NCI-H446 (cell line): ENCODE measurements at places on chromosomes 1 and 21.

- no peak for DNase-seq
These were observed 284.6 kb upstream of the KAZN start for GRCh38 chr1:14313731-14314431.

DNA sequence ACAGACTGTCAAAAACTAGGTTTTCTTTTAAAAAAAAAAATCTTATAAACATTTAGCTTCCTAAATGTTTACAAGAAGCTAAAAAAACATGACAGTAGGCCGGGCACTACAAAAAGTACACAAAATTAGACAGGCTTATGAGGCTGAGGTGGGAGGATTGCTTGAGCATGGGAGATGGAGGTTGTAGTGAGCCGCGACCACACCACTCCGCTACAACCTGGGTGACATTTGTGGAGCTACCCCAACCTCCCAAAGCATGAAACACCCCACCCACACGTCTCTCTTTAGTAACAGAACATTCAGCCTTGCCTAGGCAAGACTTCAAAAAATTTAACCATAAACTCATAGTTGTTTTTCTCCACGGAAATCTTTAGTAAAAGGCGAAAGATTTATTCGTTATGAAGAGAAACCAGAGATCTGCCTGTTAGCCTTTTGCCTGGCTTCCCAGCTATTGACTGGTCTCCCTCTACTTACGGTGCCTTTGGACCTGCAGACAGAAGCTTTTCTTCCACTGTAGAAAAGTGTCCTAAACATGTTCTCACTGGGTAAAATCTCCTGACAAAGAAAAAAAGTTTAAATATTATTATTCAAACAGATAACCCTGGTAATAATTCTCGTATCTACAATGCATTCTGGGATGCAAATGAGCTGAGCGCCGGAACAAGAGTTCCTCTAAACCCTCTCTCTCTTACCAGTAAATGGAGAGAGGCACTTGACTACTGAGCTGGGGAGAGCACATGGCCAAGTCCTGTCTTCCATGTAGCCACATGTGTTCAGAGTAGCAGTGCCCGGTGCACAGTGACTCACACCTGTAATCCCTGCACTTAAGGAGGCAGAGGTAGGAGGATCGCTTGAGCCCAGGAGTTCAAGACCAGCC is 9.2 kb downstream of the RNU5D-1 start:
- peak; percentile 71 for DNase-seq

DNA sequence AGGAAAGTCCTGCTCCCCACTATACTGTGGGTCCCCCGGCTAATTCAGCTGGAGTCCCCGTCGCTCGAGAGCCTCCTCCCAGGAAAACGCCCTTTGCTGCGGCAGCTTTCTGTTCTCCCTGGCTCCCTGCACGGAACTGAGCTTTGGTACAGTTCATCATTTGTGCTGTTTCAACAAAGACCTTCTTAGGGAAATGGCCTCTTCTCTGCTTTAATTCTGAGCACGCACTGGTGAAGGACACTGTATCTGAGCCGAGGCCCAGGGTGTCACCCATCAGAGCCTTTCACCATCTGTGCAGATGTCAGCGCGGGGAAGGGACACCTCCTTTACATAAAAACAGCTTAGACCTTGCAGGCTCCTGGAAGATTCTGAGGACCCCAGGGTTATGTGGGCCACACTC is 13.5 kb upstream of the PEX10 start:
- no peak for DNase-seq

- DNase-seq: no peak
These were observed 40.3 kb downstream of the PRMT2 start for GRCh38 chr21:46675595-46676280.

DNA sequence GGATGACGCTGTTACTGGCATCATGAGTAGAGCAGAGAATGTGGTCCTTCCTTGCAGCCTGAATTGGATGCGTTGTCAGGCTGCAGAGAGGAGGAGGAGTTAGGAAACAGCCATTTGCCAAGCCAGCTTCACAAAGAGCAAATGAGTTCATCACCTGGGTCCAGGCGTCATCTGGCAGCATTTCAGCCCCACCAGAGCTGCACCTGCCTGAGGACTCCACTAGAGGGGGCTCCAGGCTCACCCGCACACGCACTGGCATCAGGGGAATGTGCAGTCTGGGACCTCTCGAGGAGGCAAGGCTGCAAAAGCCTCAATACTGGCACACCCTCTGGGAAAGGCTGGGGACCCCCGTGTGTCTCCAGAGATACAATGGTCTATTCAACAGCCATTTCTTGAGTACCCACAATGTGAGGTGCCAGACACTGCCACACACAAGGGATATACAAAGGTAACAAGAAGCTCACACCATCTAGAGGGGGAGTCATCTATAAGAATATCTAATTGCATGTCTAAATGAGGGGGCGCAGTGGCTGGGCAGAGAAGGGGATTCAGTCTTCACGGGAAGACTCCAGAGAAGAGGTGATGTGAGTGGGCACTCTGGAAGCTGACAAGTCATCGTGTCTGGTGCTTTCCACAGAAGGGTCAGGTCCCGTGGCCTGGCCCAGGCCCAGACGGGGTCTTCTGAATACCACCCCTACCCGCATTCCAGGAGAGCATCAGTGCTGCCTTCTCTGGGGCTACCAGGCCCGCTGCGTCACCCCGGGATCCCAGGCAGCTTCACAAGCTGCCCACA is 53.5 kb upstream of the CNTN2 start:
- peak; percentile 91 for DNase-seq

- DNase-seq: no peak
These were observed 161.8 kb upstream of the CSF3R start for GRCh38 chr1:36644556-36644955.

DNA sequence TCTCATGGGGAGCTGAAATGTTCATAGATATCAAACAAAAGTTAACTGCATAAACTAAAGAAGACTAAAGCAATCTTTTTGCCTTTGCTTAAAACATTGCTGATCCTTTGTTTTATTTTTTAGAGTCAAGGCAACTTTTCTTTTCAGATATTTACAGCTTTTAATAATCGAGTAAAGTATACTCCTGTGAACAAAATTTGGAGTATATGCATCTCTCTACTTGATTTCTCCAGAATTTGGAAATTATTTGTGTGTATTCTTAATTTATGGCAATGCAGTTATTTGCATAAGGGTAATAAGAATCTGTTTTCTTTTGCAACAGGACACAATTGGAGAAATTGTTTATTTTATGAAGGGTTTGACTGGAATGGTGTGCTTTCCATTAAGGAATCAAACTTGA is 4.2 kb upstream of the AQP10 start:
- DNase-seq: no peak

DNA sequence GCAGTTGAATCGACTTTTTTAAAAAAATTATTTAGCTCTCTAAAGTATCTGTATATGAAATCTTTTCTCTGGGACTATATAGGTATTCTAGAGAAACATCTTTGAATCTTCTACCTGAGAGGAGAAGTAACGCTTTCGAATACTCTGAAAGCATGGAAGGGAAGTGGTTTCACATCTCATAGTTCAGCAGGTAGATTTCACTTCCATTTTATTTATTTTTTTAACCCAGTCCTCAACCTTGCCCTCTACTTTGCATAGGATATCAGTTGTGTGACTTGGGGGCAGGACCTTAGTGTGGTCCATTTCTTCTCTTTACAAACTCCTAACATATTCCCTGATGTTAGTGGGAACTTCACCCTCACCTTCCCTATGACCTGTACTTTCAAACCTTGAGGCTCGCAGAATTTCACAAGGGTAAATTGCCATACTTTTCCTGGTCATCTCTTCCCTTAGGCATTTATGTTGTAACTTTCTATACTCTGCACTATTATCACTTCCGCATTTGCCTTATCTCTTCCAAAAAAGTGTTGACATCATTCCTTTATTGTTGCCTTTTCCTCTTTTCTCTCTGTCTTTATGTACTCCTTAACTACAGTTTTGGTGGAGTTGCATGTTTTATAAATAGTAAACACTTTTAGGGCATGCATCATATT is 1208.5 kb upstream of the ADGRL4 start:
- DNase-seq: no peak

DNA sequence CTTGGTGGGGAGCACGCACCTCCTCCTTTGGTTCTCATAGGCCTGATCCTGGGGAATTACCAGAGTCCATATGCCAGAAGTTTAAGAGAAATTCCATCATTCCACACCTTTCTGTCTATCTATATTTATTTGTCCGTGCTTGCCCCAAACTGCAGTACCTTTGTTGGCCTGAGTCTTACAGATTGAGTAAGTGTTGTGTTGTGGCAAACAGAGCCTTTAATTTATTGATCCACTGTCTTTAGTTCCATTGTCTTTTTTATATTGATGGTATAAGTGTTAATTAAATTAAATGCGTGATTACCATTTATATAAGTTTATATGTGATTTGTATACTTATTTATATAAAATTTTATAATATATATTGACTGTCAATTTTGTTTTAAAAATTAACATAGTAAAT is 4.9 kb downstream of the SH3BGR start:
- no peak for DNase-seq

DNA sequence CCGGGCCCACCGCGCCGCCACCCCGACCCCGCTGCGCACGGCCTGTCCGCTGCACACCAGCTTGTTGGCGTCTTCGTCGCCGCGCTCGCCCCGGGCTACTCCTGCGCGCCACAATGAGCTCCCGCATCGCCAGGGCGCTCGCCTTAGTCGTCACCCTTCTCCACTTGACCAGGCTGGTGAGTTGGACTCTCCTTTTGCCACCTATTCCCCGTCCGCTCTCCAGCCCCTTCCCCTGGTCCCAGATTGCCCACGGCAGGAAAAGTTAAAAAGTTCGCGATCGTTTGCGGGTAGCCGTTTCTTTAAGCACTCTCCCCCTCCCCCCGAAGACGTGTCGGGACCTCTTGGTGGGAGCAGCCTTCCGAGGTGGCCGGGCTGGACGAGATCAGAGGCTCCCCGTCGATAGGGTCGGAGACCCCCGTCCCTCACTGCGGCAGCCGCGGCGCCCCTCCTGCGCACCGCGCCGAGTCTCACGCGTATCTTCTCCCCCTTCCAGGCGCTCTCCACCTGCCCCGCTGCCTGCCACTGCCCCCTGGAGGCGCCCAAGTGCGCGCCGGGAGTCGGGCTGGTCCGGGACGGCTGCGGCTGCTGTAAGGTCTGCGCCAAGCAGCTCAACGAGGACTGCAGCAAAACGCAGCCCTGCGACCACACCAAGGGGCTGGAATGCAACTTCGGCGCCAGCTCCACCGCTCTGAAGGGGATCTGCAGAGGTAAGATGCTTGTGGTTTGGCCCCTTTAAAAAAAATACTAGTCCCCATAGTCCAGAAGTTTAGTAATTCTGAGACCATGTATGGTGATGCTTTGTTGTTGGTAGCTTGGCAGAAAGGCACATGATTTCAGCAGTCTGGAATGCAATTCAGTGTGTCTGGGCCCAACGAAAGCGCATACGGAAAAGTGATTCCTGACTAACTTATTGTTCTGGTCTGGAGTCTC is 576 bp downstream of the CCN1 start:
- DNase-seq: peak; percentile 85
